Ovary (tissue), 10 donors: ENCODE measurements at places on chromosomes 6 and 20. TPM values are rescaled to one million over a fixed set of nuclear protein-coding genes. Genes with fewer than 3 reads are reported as not detected.

Gene GRM1
- total RNA-seq, result 0.15 TPM

Gene SMOC2
- 123 TPM for total RNA-seq

Gene SIGLEC1
- 0.48 TPM for total RNA-seq

GRCh38 chr6:136728033-136728939, 64.0 kb downstream of the MAP3K5 start:
- no peak for DNase-seq

GRCh38 chr20:12289465-12289864, 371.8 kb downstream of the BTBD3 start:
- DNase-seq, result no peak

- no peak for DNase-seq
Measured at GRCh38 chr6:71466362-71466761, 177.8 kb downstream of the OGFRL1 start.

Gene RNF182
- total RNA-seq, result not detected

DNA sequence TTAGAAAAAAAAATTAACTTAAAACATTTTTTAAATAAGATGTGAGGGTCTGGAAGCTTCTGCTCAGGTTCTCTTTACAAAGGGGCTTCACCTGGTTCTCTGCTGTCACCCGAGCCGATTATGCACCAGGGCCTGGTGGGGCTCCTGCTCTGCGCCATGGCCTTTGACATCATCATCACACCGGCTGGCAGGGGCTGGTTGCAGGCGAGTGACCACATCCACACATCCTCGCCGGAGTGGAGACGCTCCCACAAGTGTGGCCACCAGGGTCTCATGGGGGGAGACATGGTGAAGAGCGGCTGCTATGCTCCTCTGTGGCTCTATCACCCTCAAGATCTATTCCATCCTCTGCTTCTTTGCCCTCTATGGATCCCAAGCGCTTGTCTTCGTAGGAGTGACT, 31.9 kb downstream of the MYLIP start:
- DNase-seq, result no peak

DNA sequence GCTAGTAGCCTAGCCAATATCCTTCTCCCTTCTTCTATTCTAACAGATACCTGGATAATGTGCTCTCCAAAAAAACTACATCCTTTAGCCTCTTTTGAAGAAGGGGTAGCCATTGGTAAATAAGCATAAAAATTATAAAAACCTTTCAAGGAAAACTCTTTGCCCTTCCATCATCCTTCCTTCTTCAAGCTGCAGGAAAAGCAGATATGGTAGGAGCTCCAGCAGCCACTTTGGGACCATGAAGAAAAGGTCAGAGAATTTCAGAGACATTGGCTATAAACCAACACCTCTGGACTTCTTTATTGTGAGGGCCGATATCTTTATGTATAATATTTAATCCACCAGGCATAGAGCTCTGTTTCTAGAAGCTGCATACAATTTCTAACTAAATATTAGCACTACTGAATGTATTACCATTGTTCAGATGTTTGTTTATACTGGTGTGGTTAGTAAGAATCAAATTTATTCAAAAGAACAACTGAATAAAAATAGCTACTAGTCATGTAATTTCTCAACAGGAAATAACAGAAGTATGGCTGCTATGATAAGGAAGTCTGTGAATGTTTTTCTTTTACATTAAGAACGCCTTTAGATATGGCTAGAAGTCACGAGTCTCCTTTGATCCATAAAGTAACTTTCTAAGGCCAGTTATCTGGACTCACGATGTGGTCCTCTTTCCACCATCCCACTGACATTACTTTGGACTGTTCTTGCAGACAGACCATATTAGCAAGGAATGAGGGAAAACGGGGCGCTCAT, 32.2 kb downstream of the MYLK4 start:
- DNase-seq, result no peak

DNA sequence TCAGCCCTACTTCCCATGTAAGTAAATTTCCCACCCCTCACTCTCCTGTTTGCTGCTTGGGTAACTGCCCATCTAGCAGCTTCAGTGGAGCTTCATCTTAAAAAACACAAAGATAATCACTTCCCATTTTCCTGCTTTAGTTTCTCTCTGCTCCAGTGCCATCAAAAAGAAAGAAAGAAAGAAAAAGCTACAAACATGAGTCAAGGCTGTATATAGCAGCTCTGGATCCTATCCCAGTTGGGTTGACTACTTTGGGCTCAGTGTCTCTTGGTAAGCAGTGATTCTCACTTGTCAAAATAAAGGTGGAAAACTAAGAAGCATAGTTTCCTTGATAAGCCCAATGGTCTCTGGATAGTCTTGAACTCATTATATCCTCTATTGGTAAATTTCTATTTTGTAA, 48.7 kb upstream of the SRPK1 start:
- no peak for DNase-seq

DNA sequence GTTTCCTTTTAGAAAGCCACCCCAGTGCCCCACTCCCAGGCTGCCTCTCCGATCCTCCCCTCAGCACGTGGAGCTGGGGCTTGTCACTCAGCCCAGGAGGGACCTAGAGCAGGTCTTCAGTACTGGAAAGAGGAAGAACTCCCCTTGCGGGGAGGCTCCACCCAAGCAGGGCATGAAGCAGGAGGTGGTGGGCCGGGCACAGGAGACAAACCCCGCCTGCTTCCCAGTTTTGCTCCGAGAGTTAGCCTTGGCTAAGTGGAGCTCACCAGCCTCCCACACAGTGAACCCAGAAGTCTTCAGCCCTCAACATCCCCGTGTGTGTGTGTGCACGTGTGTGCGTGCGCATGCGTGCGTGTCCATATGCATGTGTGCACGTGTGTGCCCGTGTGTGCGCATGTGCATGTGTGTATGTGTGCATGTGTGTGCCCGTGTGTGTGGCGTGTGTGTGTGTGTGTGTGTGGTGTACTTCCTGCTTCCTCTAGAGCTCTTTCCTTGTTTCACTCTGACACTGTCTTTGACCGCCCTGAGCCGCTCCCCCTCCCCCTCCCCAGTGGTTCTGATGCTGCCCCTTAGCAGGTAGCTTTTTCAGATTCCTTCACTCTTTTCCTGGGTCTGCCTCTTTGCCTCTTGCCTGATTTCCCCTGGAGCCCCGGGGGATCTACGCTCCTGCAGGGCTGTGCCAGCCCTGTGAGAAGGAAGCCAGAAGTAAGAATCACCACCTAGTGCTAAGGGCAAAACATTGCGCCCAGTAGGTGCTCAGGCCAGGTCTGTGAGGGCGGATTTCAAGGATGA, 239.8 kb downstream of the CDC5L start:
- DNase-seq, result no peak

Gene MAK
- total RNA-seq, result 0.48 TPM

GRCh38 chr6:167442245-167442644, 117.4 kb downstream of the TTLL2 start:
- no peak for DNase-seq

DNA sequence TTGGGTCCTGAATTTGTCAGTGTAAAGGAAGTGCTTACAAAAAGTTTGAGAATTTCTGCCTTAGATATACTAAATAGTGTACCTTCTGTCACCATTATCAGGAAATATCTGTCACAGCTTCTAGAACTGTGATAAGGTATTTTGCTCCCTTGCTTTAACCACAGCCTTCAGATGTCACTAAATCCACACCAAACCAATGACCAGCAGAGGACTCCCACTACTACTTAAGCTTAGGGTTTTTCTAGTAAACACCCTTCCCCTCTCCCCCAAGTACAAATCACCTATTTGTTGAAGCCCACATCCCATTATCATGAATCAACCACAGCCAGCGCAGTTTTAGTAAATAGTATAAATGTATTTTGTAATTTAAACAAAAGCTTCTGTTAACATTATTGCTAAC, 8.6 kb upstream of the JPH2 start:
- DNase-seq, result no peak

- DNase-seq, result no peak
Measured at GRCh38 chr6:83292900-83293843, 100.0 kb downstream of the RWDD2A start.

DNA sequence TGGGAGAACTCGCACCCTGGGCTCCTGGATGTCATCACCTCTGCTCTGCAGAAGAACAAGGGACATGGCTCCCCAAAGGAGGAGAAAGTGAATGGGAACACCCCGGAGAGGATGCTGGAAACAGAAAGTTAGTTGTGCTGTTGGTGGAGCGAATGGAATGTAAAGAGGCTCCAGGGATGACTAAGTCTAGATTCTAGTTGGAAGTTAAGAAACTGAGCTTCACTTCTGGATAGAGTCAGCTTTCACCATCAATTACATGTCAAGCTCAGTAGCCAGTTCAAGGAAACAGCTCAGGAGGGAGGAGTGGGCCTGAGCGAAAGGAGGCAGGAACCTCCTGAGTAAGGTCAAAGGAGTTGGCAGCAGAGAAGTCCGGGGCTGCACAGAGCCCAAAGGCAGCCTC, 132.1 kb upstream of the ARID1B start:
- no peak for DNase-seq

DNA sequence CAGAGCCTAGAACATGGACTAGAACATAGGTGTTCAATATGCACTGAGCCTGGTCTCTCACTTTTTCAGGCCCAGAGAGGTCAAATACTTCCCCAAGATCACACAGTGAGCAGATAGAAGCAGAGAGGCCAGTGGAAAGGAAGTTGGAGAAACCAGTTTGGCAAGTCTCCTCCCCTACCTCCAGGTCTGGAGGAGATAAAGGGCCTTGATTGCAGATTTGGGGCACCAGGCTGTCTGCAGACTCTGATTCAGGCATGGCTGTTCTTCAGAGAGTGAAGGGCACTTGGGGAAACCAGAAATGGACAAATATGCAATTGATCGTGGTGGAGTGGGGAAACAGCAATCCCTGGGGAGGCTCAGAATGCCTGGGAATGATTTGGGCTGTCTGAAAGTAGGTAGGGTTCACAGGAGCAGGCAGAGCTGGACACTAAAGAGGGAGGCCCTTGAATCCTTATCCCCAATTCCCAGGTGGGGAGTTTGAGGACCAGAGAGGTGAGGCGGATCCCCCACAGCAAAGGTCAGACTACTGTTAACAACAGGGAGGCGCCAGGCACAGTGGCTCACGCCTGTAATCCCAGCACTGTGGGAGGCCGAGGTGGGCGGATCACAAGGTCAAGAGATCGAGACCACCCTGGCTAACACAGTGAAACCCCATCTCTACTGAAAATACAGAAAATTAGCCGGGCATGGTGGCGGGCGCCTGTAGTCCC, 2.3 kb downstream of the PEDS1 start:
- no peak for DNase-seq

- DNase-seq, result no peak
Measured at GRCh38 chr6:166862978-166863530, 93.3 kb downstream of the RNASET2 start.

DNA sequence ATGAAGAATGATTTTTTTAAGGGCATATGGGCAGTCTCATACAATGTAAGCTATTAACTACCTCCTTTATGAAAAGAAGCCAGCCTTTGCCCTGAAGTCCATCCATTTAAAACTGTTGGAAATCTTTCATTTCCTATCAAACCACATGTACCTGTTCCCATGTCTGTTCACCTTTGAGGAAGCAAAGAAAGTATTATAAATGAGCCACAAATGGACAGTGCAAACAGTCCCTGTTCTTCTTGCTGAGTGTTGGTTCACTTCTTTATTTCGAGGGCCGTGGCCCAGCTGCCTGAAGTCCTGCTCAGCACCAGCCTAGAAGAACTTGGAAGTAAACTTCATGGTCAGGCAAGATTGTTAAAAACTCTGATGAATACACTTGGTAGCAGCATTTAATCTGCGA, 112.4 kb downstream of the TMEM242 start:
- no peak for DNase-seq

- DNase-seq, result no peak
Measured at GRCh38 chr6:16060039-16060438, 68.8 kb upstream of the MYLIP start.

- DNase-seq, result no peak
Measured at GRCh38 chr6:41098366-41098765, 25.6 kb downstream of the NFYA start.

Gene MTFR2
- total RNA-seq, result not detected

GRCh38 chr6:39892490-39893129, 41.7 kb downstream of the MOCS1 start:
- DNase-seq, result peak; percentile 83

DNA sequence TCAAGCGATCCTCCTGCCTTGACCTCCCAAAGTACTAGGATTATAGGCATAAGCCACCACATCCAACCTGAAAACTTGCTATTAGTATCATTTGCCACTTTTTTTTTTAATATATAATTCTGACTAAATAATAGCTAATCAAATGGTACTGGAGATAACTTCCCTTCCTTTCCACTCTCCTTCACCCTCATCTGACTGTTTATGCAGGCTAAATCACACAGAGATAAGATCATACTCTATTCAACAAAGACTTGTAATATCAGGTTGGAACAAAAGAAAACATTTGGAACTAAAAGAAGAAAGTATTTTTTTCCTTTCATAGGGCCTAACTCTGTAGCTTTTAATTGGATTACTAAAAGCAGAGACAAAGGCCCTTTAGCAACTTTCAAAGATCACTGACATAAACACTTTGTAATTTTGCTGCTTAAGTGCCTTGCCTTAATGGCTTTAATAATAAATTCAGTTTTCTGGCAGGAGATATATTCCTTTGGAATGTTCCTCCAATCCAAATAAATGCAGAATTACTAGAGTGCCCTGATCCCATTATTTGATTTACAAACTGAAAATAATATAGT, 198.7 kb upstream of the ASCC3 start:
- no peak for DNase-seq

Gene TRAPPC3L
- not detected for total RNA-seq

DNA sequence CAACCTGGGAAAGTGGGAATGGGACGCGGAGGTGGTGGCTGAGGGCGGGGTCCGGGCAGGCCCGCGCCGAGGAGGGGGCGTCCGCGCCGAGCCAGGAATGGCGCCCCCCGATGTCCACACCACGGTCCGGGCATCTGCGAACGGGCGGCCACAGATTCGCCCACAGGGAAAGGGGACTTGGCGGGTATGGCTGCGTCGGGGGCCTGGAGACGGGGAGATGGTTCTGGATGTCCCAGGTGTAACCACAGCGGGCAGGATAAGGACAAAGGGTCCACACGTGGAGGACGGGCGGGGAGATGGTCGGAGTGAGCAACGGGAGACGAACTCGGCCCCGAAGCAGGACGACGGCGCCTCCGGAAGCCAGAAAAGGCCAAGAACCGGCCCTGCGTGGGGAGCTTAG, 124.6 kb downstream of the WDR27 start:
- DNase-seq, result no peak

Gene TMEM217
- 1.5 TPM for total RNA-seq

- no peak for DNase-seq
Measured at GRCh38 chr6:19551611-19552010, 285.6 kb upstream of the ID4 start.

Gene C4A
- 314 TPM for total RNA-seq

GRCh38 chr6:98142839-98143238, 691.5 kb upstream of the POU3F2 start:
- DNase-seq, result no peak

DNA sequence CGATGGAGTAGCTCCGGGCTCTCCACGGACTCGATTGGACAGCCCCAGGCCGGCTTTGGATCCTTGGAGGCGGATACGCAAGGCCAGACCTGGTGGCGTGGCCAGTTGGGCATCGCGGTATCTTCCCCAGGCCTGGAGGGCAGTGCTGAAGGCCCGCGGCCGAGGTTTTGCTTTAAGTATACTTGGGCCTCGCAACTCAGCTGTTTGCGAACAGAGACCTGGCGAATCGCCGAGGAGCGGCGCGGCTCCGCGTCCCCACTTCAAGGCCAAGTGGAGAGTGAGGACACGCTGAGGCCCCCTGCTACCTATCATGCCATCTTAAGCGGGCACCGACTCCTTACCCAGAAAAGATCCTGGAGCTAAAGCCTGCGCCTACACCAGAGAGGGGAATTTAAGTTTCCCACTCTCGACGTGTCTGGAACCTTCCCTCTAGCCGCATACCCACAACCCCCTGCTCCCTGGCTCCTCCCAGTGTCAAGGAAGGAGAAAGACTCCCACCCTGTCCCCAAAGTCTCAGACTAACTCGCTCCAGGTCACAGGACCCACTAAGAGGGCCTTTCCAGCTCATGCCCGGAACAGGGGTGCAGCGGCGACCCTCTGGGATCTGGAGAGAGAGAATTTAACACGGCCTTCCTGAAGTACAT, 4.1 kb downstream of the LINC00237 start:
- no peak for DNase-seq
